Smooth muscle cell of the umbilical artery (primary cell): ENCODE measurements at places on chromosomes 6 and 20. TPM values are rescaled to one million over a fixed set of nuclear protein-coding genes. Genes with fewer than 3 reads are reported as not detected.

ME1 gene
- 43.7 and 48.9 TPM in 2 replicates for total RNA-seq

GPR6 gene
- total RNA-seq: not detected in 2 replicates

UFL1 gene
- total RNA-seq: 34.4 and 41.4 TPM in 2 replicates

KCNQ5 gene
- 5.0 and 15.4 TPM in 2 replicates for total RNA-seq

TRDN gene
- not detected in 2 replicates for total RNA-seq

OLIG3 gene
- total RNA-seq: not detected in 2 replicates

FAM184A gene
- total RNA-seq: 0.18 and 0.89 TPM in 2 replicates

GSTA5 gene
- not detected in 2 replicates for total RNA-seq

FNDC11 gene
- 0.74 and 0.89 TPM in 2 replicates for total RNA-seq
